BE2C (cell line): ENCODE measurements at places on chromosomes 4 and X.
A peak's percentile ranks its signal among the peaks of the same experiment; 100 is the strongest.

DNA sequence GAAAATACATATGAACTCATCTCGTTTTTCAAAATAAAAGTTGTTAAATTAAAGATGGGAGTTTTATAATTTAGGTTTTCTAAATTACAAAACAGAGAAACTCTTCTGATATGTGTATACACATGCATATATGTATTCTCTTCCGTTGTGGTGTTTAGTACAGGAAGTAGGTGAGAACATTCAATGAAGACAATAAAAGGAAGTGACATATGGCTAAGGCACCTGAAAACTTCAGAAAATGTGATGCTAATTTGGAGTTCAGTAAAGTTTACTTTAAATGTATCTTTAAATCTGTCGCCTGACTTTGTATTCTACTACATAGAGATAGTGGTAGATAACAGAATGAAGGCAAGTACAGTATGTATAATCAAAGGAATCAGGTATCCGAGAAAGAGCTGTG lies 33.5 kb upstream of the ITM2A start:
- no peak for DNase-seq

- no peak for DNase-seq
These were observed 18.2 kb downstream of the MRFAP1 start for GRCh38 chr4:6658597-6659075.

DNA sequence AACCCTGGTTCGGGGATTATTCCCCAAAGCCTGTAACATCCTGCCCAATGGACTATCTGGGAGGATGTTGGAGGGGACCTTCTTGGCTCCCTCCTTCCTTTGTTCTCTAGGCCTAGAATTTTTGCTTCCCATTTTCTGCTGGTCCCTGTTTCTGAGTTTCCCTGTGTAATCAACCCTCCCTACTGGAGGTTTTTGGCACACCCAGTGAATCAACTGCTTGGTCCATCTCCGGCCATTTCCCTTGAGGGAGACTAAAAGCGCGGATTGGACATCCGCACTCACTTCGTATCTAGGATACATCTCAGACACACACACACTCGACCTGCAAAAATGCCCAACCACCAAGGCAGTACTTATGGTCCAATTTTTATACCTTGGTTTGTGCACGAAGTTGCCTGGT lies 108.2 kb upstream of the MAGEE2 start:
- no peak for DNase-seq

GRCh38 chr4:56671860-56672259 lies 9.2 kb downstream of the HOPX start:
- DNase-seq: no peak

DNA sequence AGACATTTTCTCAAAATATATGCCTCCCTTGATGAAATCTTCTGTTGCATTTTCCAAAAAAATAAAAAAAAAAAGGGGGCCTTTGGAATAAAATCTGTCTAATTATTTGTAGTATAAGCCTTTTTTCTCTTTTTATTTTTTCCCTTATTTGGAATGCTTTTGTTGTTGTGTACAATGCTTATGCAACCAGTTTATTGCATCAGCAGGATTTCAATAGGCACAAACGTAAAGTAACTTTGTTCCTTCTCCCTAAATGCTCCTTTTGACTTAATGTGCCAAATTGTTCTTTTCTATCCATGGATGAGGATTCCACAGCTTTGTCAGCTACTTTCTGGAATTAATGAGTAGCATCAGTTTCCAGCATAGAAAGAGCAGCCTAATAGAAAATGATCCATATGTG lies 59.6 kb upstream of the HPGD start:
- DNase-seq: no peak

DNA sequence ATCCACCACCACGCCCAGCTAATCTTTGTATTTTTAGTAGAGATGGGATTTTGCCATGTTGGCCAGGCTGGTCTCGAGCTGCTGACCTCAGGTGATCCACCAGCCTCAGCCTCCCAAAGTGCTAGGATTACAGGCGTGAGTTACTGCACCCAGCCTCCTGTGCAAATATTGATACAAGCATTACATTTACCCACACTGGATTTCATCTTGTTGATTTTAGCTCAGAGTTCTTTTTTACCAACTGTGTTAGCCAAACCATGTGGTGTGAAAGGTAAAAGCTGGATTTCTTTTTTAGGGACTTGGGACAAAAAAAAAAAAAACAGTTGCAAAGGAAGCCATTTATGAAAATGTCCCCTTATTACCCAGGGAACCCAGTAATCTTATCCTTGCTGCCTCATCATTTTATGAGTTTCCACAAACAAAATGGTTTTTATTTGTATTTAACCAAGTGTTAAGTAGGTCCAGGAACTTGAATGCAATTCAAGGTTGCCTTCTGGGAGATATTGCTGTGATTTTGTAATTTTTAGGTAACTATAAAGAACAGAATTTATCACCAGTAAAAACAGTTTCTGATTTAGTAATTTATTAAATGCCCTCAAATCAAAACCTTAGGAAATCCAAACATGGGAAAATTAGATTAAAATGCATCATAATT lies 202.5 kb downstream of the PALLD start:
- no peak for DNase-seq

GRCh38 chr4:73729534-73730165 lies 10.7 kb upstream of the CXCL8 start:
- peak; percentile 45 for DNase-seq

- DNase-seq: no peak
These were observed 14.8 kb upstream of the BOD1L1 start for GRCh38 chr4:13642170-13642950.

DNA sequence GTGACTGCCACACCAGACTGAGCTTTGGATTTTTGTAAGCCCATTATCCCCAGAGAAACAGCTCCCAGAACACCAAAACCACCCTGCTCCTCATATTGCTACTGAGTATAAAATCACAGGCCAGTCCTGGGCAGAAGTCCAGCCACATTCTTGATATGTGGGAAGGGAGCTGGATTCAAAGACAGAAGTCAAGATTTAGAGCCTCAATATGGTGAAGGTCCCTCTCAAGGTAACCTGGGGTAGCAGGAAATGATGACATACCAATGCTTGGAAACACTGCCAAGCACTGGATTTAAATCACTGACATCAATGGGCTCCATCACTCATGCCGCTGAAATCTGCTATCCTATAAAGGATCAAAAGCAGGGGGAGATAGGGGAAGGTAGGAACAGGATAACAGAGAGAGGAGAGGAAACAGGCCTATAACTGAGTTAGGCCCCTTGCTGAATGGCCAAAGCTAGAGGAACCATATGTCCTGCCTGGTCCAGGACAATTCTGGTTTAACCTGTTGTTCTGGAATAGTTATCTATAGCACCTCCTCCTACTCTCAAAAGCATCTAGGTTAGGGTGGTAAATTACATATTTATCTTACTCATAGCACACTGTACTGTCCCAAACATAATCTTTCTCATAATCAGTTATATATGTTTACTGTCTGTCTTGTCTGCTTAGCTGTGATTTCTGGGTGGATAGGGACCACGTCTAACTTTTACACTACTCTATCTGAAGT lies 83.7 kb upstream of the NHS start:
- DNase-seq: no peak

DNA sequence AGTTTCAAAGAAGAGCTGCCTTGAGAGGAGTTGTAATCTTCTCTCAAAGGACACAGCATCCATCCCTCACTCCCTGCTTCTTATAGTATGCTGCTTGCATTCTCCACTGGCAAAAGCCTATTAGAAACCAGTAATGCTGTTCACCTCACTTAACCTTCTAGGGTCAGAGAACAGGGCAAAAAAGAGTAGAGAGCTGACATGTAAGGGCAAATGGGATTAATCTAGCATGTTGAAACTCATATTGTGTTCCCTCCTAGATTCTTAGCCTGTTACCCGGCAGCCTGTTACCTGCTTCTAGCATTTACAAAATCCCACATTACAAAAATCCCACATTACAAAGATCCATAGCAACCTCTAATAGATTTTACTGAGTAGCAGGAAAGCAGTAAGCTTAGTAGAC lies 244.7 kb downstream of the SLC7A11 start:
- DNase-seq: no peak

- DNase-seq: no peak
These were observed 33.3 kb upstream of the TMEM184C start for GRCh38 chr4:147583876-147584275.

DNA sequence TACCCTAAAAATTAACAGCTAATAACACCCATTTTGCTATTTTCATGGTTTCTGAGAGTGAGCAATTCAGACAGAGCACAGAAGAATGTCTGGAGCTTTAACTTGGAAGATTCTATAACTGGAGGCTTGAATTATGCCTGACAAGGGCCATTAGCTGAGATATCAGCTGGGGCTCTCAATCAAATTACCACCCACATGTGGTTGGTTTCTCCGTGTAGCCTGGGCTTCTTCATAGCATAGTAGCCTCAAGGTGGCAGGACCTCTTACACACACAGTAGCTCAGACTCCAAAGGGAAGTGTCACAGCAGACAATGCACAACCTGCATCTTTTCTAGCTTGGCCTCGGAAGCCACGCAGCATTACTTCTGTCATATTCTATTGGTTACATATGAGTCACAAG lies 127.3 kb downstream of the EFHC2 start:
- DNase-seq: peak; percentile 30
